ENCODE measurements at places on chromosomes 2 and 18.

DNA sequence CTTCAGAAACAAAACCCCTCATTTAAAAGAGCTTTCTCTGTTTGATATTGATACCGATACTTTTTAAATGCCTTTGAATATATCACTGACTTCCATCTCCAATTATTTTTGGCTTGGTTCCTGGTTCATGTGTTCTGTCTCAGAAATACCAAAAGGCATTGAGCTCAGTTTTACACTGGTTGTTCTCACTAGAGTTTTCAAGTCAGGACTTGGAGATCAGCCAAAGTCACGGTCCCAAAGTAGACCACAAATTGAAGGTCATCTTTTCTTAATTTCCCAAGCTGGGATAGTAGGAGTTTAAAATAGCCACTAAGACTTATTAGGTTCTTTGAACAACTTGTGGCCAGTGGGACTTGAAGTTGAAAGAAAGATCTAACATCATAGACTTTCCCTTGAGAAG is 24.2 kb downstream of the DHRS9 start:
- no peak for DNase-seq

GRCh38 chr2:214706986-214707385 is 102.5 kb downstream of the BARD1 start:
- DNase-seq: no peak

- DNase-seq: no peak
Measured at GRCh38 chr2:128411431-128411830, 92.8 kb upstream of the HS6ST1 start.

DNA sequence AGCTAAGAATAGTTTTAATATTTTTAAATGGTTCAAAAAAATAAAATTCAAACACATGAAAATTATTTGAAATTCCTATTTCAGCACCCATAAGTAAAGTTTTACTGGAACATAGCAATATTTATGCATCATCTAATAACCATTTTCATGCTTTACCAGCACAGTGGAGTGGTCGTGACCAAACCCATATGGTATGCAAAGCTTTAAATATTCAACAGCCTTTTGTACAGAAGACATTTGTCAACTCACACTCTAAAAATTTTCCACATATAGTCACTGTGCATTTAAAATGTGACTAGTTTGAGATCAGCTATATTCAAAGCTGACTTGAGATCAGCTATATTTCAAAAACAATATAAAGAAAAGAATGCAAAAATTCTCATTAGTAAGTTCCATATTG is 46.2 kb downstream of the PUM2 start:
- no peak for DNase-seq

GRCh38 chr18:76515576-76515975 is 20.5 kb upstream of the ZNF516 start:
- no peak for DNase-seq

DNA sequence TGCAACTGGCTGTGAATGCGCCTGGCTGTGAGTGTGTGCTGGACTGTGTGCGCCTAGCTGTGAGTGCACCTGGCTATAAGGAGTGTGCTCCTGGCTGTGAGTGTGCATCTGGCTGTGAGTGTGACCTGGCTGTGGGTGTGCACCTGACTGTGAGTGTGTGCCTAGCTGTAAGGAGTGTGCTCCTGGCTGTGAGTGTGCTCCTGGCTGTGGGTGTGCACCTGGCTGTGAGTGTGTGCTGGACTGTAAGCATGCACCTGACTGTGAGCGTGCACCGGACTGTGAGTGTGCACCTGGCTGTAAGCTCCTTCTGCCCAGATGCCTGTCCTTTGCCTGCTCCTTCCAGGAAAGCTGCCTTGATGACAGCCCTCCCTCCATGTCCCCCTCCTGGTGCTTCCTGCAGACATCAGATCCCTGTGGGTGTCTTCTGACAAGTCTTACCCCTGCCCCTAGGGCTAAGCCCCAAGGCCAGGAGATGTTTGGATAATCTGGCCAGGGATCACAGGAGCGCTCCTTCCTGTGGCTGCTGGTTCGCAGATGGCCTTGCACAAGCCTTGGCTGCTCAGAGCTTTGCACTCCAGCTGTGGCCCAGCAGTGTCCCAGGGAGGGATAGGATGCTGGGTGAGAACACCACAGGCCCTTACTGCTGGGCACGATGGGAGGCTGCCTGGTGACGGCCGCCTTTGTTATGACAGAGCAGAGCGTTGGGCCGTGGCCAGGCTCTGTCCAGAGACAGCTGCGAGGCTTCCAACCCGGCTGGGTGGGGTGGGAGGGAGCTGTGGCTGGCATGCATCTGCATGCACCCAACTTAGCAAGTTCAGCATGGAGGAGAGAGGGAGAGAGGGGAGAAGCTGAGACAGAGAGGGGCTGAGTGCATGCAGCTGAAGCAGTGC is 89.9 kb downstream of the GLI2 start:
- DNase-seq: no peak

GRCh38 chr2:191479680-191480023 is 198.3 kb upstream of the NABP1 start:
- no peak for DNase-seq

GRCh38 chr18:13745696-13746095 is 19.2 kb downstream of the RNMT start:
- DNase-seq: no peak

All from activated T-cell treated with anti-CD3 and anti-CD28 coated beads, Interleukin-2, amount 50 U/mL, for 1 hour (primary cell).